ENCODE measurements at places on chromosomes 2 and 18.
A peak's percentile ranks its signal among the peaks of the same experiment; 100 is the strongest.

GRCh38 chr18:79531386-79531785, 135.7 kb downstream of the NFATC1 start:
- DNase-seq, result no peak

DNA sequence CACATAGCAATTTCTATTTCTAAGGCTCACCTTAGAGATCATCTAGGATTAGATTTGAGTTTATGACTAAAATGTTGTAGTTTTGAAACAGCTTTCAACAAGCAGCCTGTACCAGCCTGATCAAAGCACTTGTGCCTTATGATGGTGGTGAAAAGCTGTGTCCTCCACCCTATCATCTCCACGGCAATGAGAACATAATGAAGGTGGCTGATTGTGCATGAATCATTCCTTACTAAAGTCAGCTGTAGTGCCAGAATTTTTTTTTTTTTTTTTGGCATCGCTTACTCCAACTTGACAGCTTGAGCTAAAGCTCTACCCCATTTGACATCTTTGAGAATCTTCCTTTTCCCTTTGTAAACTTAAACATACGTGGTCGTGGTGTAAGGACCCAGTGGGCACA, 86.0 kb downstream of the DCC start:
- DNase-seq, result no peak

GRCh38 chr2:132884705-132885104, 214.7 kb upstream of the LYPD1 start:
- no peak for DNase-seq

- DNase-seq, result peak; percentile 46
These were observed 20.6 kb downstream of the EIF4E2 start for GRCh38 chr2:232571026-232571474.

- DNase-seq, result no peak
These were observed 37.3 kb downstream of the CYRIA start for GRCh38 chr2:16628314-16628713.

DNA sequence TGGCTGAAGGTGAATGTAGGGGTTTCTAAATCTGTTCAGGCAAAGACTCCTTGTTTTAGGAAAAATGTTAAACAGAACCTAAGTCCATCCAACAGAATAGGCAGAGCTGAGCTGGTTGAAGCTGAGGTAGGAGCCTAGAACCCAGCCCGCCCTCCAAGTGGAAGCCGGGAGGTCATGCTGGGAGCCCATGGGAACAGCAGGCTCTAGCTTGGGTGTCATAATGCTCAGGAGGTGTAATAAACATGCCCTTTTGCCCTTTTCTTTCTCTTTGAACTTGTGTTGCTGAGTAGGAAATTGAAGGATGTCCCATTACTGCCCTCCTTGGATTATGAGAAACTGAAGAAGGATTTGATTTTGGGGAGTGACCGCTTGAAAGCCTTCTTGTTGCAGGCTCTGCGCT, 60.3 kb downstream of the ARMC9 start:
- DNase-seq, result no peak

- peak; percentile 25 for DNase-seq
These were observed 1183.2 kb upstream of the ACVR2A start for GRCh38 chr2:146661473-146662096.

GRCh38 chr2:235532307-235532706, 38.5 kb downstream of the AGAP1 start:
- no peak for DNase-seq

GRCh38 chr2:226660526-226660925, 139.1 kb downstream of the IRS1 start:
- DNase-seq, result no peak

GRCh38 chr18:79823120-79823519, 25.4 kb downstream of the KCNG2 start:
- no peak for DNase-seq

GRCh38 chr2:64654063-64654811, 524 bp upstream of the SERTAD2 start:
- DNase-seq, result peak; percentile 46

- no peak for DNase-seq
These were observed 36.2 kb upstream of the DNMT3A start for GRCh38 chr2:25377822-25378421.

GRCh38 chr2:175228179-175228578, 46.7 kb upstream of the ATP5MC3 start:
- DNase-seq, result no peak

GRCh38 chr2:5125017-5125730, 567.0 kb upstream of the SOX11 start:
- no peak for DNase-seq

DNA sequence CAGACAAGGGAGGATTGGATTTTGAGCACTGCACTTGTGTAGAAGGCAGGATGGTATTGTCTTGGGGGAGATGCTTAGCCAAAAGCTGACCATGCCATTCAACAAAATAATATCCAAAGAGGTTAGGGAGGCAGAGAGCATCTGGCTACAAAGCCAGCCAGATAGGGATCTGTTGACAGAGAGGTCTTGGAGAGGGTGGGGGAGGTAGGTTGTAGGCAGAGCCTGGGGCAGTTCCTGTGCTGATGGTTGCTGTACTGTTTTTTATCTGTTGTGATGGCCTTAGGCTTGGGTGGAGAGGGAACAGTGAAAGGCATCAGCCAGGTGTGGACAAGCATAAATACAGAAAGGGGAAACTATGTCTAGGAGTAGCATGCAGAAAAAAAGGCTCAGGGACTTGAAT, 100.9 kb downstream of the AQP4 start:
- no peak for DNase-seq

- DNase-seq, result no peak
These were observed 28.2 kb downstream of the SOX11 start for GRCh38 chr2:5720426-5720825.

GRCh38 chr2:236047886-236048540, 120.2 kb downstream of the GBX2 start:
- no peak for DNase-seq

- DNase-seq, result no peak
These were observed 162.7 kb downstream of the ARL4C start for GRCh38 chr2:234334151-234334550.

DNA sequence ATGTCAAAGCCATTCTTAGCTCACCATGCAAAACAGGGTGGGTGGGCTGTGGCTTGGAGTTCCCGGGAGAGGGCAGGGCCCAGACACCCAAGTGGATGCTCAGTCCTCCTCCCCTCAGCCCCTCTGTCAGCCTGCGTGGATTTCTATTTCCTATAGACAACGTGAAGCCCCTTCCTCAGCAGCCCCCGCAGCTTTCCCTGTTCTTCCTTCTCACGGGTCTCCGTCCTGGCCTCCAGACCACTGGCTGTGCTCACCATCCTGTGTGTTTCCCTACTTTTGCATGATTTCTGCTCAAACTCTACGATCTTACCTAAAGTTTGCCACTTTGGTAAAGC, 155.0 kb upstream of the PXDN start:
- no peak for DNase-seq

GRCh38 chr18:58896734-58897508, 32.2 kb downstream of the ZNF532 start:
- no peak for DNase-seq

DNA sequence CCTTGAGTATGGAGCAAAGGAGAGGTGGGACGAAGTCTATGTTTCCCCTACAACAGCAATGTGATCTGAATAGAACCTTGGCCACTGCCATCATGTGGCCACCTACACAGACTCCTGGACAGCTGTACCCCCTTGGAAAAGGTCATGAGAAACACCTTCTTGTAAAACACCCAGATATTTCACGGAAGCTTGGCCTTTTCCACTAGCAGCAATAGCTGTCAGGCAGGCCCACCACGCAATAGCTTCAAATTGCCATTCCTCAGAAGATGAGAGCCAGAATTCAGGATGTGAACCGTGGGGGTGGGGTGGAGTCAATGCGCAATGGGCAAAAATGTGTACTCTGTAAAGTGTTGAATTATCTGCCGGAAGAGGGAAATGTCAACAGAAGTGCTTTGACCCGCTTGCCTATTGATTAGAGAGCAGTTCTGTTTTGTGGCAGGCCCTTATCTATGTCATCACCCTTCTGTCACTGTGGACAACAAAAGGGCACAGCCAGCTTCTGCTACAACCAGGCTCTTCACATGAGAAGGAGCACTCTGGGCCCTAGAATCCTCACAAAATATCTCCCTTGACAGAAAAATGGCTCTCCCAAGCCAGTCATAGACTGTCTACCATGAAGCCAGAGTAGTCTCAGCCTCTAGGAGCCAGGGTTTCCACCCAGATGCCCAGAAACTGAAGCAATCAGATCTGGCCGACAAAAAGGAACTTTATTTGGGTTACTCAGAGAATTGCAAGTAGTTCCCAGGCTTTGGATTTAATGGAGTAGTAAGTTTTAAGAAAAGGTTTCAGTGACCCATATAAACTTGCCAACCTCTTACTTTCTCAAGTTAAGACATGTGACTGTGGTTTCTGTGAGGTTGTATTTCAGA, 9.5 kb downstream of the INPP1 start:
- peak; percentile 60 for DNase-seq

DNA sequence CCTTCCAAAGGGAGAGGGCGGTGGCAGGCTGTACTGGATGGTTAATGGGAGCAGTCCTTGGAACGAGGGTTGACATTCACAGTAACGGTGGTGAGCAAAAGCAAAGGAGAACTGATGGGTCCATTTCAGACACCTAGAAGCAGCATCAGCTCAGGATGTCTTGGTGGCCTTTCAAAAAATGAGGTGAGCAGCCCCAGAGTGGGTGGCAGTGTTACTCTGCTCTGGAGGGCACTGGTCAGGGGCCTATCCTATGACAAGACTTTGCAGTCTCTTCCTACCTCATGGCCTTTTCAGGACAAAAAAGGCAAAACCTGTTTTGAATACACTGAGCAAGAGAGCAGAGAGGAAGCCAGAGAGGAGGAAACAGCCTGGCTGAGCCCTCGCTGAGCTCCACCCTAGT, 23.5 kb downstream of the CAPN14 start:
- no peak for DNase-seq

DNA sequence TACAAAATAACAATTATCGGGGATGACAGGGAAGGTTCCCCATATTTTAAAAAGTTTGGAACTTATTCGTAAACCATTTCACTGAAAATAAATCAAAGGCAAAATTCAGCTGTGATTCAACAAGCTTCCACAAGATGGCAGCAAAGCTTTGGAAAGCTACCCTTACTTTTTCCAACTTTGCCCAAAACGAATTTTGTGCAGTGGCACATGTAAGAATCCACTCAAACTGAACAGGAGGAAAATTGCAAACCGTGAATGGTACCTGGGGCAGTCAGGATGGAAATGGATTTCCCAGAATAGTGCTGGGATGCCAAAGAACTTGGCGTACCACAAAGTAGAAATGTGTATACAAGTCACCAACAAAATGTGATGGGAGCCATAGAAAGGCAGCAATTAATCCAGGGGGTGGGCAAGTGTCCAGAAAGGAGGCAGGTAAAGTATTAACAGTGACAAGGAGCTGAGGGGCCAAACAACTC, 10.7 kb downstream of the RPL31 start:
- peak; percentile 61 for DNase-seq

DNA sequence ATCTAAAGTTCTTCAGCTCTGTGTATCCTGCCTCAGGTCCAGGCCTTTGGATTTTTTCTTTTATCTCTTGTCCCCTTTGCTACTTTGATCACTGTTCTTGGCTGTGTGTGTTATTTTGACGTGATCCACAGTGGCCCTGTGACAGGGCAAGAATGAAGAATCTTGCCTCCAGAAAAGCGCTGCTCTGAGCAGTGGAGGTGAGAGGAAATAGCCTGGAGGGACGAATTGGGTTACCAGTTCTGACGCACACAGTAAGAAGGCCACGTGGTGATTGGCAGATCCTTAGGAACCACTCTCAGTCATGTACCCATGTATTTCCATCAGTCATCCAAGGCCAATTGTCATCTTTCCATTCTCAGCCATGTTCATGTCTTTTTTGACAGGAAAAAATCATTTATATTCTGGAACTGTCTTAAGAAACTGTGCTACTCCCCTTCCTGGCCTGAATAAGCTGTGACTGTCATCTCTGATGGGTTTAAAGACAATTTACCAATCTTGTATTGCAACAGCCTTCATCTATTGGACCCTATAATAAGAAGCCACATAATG, 47.6 kb downstream of the MAPK4 start:
- no peak for DNase-seq

- no peak for DNase-seq
These were observed 357.1 kb downstream of the EN1 start for GRCh38 chr2:118490330-118490729.

DNA sequence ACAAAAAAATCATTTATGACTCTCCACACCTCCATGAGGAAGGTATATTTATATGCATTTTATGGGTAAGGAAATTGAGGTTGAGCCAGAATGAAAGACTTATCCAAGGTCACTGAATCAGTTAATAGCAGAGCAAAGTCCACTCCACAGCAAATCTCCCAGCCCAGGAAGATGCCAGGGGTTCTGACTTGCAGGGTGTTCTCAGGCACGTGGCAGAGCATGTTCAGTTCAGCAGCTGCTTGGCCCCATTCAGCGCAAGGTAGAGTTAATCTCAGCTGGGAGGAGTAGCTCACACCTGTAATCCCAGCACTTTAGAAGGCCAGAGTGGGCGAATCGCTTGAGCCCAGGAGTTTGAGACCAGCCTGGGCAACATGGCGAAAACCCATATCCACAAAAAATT, 17.8 kb upstream of the DGKD start:
- DNase-seq, result no peak

DNA sequence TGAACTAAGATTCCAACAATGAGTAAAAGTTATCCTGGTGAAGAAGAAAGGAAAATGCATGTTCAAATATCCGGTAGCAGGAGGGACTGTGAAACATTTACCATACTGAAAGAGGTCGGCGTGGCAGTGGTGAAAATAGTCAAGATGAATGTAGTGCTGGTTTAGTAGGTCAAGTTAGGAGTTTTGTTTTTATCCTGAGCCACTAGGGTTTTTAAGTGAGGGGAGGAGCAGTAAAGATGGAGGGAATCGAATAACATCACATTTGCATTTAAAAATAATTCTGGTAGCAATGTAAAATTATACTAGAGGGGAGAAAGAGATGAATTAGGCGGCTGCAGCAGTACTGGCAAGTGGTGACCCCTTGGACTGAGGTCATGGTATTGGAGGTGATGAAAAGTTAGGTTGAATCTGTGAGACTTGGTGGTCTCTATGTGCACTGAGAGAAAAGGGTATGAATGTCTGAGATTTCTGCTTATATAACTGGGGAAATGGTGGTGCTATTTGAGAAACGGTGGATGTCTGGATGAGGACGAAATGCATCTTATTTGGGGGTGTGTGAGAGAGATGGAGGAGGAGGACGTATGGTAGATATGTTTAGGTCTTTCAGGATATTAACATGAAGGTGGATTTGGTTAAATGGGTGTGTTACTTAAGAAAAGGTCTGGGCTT, 5.9 kb downstream of the VAPA start:
- no peak for DNase-seq

- DNase-seq, result no peak
These were observed 69.3 kb upstream of the ITGB6 start for GRCh38 chr2:160269365-160269764.

- DNase-seq, result no peak
These were observed 76.4 kb downstream of the ADD2 start for GRCh38 chr2:70691497-70692140.

- no peak for DNase-seq
These were observed 88.9 kb upstream of the CYP1B1 start for GRCh38 chr2:38164881-38165280.

Measured in midbrain (tissue), 1 donor.